ENCODE measurements at places on chromosomes 12 and 14. TPM values are rescaled to one million over a fixed set of nuclear protein-coding genes. Genes with fewer than 3 reads are reported as not detected.

DNA sequence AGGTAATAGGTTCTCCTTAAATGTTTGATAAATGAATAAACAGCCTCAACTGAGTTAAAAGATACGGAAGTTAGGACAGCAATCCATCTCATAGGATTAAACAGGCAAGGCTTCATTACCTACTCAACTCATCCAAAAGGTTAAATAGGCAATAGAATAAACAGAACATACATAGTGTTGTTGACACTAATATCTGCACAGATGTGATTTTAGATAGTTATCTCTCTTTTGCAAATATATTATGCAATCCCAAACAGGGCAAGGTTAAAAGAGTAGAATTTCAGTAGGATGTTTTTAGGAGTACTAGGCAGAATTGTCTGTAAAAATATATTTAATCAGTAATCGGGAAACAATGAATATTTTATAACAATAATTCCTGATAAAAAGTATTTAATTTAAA is 276.3 kb downstream of the CPNE8 start:
- no peak for DNase-seq

DNA sequence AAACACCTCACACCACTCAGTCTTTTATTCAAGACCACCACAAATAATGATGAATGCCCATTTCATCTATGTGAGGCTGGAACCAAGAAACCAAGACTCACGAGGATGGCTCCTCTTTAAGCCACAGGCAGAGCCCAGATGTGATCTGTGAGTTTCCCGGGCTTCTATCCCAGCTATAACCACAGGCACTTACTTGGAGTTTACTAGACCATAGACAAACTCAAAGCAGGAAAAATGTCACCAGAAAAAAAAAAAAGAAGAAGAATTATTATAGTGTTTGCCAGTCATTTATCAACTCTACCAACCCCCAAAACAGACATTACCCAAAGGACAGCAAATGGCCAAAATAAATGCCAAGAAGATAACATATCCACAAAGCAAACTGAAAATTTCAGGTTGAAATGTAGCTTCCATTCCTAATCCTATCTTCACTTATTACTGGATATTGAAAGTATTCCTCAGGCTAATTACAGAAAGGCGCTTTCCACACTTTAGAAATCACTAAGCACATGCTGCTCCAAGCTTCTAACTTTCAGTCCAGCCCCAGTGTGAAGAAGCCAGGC is 44.7 kb downstream of the ZFYVE1 start:
- no peak for DNase-seq

- DNase-seq = no peak
Observed at GRCh38 chr12:82533341-82533740, 153.4 kb upstream of the TMTC2 start.

DNA sequence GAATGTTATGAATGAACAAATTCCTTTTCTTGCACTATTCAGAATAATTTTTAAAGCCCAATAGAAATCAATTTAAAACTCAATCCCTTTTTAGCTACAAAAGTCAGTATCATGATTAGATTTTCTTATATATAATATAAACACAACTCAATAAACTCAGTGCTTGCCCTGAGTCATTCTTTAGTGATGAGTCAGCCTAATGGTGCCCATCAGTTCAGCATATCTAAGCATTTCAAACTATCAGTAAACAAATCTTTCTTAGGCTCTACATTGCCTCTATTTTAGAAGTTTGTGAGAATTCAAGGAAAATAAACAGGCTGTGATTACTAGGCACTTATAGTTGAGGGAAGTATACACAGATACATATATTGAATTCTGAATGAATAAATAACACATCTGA is 179.6 kb downstream of the NELL2 start:
- no peak for DNase-seq

- no peak for DNase-seq
Observed at GRCh38 chr14:51744372-51745130, 92.8 kb downstream of the FRMD6 start.

DNA sequence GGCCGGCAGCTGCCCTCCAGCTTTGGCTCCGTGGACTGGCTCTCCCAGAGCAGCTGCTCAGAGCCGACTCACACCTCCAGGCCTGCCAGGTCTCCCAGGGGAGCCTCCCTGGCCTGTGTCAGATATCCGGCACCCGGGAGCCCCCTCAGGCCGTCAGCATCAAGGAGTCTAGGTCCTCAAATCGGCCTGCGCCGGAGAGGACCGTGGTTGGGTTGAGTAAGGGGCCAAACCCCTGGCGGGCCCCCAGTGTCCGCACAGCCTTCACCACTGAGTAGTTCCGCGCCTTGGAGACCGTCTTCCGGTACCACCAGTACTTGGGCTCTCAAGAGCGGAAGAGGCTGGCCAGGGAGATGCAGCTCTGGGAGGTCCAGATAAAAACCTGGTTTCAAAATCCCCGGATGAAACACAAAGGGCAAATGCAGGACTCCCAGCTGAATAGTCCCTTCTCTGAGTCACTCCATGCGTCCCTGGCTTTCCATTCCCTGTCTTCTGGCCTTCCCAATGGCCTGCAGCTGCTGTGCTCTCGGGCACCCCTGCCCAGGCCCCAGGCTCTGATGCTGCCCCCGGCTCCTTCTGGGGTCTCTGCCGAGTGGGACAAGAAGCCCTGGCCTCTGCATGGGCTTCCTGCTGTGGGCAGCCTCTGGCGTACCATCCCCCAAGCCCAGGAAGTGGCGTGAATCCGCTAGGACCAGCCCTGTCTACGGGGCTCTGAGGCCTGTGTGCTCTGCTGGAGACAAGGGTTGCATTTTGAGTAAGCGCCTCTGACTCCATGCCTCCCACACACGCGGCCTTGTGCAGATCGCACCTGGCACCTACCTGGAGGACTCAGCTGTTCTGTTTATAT is 245.1 kb upstream of the ATXN7L3B start:
- no peak for DNase-seq

- DNase-seq = no peak
Observed at GRCh38 chr14:90458536-90458935, 61.7 kb downstream of the CALM1 start.

DNA sequence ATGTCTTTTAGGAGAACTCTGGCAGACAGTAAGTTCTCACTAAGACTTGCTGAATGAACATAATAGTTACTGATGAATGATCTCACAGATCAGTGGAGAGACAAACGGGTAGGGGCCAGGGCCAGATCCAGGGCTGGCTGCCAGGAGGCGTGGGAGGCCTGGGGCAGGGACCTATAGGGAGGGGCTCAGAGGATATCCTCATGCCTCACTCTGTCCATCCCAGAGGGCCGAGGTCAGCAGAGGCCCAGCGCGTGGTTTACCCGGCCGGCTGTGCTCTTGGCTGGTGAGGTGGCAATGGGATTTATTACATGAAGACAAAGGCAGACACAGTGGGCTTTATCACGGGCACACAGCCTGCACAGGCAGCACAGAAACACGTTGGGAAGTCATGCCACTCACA is 85.4 kb downstream of the CHGA start:
- DNase-seq = no peak

DNA sequence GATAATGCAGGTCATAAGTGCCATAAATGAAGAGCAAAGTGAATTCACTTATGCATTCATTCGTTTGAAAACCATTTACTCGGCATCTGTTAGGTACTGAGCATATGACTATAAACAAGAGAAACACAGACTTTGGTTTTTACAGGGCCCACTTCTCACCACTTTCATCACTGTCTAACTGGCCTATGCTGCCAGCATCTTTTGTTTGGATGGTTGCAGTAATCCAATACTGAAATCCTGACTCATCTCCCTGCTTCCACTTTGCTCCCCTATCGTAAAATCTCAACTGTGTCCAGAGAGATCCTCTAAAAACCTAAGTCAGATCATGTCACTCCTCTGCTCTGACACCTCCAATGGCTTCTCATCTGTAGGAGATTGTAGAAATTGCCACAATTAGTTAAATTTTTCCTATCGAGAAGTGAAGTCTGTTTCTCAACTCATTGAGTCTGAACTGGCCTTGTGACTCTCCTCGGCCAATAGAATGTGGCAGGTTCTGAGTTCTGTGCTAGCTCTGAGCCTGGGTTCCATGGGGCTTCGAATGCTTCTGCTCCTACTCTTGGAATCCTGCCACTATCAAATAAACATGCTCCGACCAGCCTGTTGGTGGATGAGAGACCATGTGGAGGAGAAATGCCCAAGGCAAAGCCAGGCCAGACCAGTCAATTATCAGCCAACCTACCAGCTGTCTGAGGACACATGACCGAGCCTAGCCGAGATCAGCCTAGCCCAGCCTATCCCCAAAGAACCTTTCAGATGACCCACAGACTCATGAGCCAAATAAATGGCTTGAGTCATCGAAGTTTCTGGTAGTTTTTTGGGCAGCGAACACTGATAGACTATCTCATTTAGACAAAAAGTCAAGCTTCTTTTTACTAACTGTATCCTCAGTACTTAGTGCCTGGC is 2.2 kb upstream of the BATF start:
- no peak for DNase-seq

DNA sequence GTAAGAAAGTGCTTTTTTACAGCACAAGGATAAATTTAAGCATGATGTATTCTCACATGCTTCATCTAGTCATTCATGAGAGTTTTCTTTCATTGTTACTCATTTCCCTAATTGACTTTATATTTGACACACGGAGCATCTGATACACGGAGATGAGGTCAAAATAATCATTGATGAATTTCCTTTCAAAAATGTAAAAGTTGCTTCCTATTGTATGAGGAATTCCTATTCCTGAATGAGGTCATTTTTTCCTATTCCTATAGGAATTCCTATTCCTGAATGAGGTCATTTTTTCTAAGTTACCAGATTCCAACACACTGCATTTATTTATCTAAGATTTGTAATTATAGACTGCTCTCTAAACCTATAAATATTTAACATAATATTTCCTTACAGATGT is 316.7 kb upstream of the KITLG start:
- DNase-seq = no peak

- DNase-seq = no peak
Observed at GRCh38 chr12:109693653-109694600, 19.7 kb upstream of the FAM222A start.

DNA sequence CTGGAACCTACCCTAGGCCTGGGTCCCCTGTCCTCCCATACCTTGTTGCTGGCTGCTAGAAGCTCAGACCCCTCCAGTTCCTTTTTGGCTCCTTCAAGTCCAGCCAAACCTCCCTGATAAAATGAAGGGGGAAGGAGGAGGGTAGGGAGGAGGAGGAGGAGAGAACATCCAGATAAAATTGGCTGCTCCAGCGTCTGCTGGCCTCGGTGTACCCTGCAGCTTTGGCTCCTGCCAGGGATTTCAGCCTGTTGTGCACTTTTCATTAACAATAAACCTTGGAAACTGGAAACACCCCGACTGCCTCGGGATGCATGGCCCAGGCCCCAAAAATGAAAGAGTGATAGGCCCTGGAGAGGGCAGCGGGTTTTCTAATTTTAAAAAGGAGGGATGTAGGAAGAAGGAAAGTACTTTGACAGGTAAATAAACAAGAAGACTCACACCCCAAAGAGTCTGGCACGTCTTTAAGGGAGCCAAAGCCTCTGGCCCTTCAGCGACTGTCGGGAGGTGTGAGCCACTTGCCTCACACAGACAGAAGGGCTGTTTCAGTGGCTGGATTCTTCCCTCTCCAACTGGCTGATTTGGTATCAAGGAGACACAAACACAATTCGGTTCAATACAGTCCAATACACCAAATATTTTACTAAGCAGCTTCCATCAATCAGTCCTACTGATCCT is 49.8 kb downstream of the NUAK1 start:
- DNase-seq = no peak

GRCh38 chr12:125650587-125650986 is 585.4 kb downstream of the AACS start:
- DNase-seq = no peak

DNA sequence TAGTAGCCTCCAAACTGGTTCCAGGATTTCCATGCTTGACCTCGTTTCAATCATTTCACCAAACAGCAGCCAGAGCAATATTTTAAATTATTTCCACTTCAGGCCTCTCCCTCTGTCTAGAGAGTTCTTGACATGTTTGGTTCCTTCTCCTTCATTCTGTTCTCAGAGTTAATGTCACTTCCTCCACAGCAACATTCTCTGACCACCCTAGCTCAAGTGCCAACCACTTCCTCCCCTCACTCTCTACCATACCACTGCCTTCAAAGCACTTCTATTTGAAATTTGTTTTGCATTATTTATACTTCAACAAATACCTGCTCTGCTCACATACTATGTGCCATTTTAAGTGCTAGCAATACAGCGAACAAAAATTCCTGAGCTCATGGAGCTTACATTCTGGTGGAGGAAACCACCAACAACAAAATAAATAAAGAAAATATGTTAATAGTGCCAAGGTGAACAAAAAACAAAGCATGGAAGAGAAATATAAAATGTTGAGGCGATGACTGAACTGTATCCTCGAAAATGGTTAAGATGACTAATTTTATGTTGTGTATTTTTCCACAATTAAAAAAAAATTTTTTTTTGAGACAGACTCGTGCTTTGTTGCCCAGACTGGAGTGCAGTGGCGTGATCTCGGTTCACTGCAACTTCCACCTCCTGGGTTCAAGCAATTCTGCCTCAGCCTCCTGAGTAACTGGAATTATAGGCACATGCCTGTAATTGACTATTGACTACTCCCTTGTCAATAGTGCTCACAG is 17.3 kb downstream of the BAZ1A start:
- no peak for DNase-seq

DNA sequence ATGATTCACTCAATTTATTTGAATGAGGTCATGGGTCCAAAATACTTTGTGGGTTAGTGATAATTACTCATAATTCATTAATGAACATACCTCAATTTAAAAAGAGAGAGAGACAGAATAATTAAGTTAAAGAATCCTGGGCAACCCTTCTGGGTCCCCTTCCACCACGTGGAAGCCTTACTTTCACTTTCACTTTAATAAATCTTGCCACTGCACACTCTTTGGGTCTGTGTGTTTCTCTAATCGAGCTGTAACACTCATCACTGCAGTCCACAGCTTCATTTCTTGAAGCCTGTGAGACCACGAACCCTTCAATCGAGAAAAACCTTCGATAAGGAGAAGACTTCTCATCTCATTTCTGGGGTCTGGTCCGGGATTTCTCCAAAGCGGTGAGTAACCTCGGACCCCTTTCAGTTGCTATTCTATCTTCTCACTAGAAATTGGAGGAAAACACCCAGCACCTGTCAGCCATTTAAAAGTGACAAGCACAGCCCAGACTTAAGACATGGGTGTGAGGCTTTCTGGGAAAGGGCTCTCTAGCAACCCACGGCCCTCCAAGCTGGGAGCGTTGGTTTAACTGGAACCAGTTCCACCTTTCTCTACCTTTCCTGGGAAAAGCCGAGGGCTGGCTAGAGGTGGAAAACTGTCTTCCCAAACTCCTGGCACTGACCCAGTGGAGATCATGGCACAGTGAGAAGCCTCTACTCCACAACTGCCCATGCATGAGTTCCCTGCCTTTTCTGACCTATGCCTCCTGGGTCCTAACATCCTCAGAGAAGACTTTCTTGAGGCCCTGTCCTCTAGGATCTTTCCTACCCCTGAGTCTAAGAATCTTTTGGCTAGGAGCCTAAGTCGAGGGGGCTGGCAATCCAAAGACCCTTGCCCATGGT is 148.8 kb upstream of the ATF7IP start:
- DNase-seq = no peak

- DNase-seq = no peak
Observed at GRCh38 chr12:88417531-88417930, 162.7 kb downstream of the KITLG start.

HOXC10 gene
- polyA plus RNA-seq = not detected

SARNP gene
- 115 TPM for polyA plus RNA-seq

PAPLN gene
- 10.2 TPM for polyA plus RNA-seq

RIMBP2 gene
- polyA plus RNA-seq = 15.5 TPM

ESPL1 gene
- polyA plus RNA-seq = 9.3 TPM

CFL2 gene
- polyA plus RNA-seq = 47.5 TPM

AP4S1 gene
- polyA plus RNA-seq = 19.9 TPM

RNASE2 gene
- 1.8 TPM for polyA plus RNA-seq

CFAP54 gene
- polyA plus RNA-seq = 2.5 TPM

PTPRR gene
- polyA plus RNA-seq = 0.13 TPM
